ENCODE measurements at places on chromosomes 5 and 9. TPM values are rescaled to one million over a fixed set of nuclear protein-coding genes. Genes with fewer than 3 reads are reported as not detected.

Gene BTNL8
- not detected for total RNA-seq

Gene DMGDH
- not detected for total RNA-seq

Gene PCDHB2
- total RNA-seq: 0.07 TPM

Gene LVRN
- total RNA-seq: 0.07 TPM

Gene GABRA6
- not detected for total RNA-seq

Gene SLC38A9
- 37.1 TPM for total RNA-seq

Gene JAKMIP2
- 6.3 TPM for total RNA-seq

Gene DND1
- 3.9 TPM for total RNA-seq

Gene KIAA0825
- total RNA-seq: 2.1 TPM

Gene MACROH2A1
- total RNA-seq: 304 TPM
